ENCODE measurements at places on chromosomes 16 and 17.

DNA sequence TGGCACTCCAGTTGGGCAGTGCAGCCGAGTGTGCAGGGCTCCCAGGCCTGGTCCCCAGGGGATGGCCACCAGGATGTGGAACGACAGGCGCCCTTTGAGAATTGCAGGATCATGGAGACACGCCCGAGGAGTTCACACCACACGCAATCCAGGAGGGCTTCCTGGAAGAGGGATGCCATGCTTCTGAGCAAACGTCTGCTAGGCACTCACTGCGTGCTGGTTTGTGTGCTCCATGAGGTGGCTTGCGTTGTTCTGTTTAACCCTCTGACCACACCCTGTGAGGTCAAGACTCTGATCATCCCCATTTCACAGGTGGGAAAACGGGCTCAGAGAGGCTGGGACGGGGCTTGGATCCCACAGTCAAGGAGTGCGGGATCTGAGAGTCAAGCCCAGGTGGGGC is 32.6 kb upstream of the ZFPM1 start:
- DNase-seq = no peak

DNA sequence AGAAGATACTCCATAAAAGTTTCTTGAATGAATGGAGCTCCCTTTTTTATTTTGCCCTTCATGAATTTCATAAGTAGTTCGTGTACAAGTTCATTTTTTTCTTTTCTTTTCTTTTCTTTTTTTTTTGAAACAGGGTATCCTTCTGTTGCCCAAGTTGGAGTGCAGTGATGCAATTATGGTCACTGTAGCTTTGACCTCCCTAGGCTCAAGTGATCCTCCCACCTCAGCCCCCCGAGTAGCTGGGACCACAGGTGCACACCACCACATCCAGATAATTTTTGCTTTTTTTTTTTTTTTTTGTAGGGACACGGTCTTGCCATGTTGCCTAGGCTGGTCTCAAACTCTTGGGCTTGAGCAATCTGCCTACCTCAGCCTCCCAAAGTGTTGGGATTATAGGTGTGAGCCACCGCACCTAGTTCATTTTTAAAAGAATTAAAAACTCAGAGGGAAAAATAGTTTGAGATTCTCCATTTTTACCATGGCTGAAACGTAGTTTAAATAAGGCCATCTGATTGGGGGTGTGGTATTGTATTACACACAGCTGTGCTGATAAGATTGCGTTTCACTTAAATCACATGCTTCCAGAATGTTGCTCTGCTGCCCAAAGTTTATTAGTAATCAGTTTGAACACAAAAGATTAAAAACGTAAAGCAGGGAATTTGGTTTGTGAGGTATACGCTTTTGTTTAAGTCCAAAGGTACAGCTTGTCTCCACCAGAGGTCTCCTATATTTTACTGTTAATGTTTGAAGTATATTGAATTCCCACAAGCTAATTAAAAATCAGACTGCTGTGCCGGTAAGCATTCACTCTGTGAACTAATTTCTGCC is 154.1 kb downstream of the SOCS1 start:
- no peak for DNase-seq

GRCh38 chr17:34673516-34673915 is 94.1 kb downstream of the TMEM132E start:
- no peak for DNase-seq

GRCh38 chr17:45700171-45701090 is 83.7 kb upstream of the CRHR1 start:
- no peak for DNase-seq

DNA sequence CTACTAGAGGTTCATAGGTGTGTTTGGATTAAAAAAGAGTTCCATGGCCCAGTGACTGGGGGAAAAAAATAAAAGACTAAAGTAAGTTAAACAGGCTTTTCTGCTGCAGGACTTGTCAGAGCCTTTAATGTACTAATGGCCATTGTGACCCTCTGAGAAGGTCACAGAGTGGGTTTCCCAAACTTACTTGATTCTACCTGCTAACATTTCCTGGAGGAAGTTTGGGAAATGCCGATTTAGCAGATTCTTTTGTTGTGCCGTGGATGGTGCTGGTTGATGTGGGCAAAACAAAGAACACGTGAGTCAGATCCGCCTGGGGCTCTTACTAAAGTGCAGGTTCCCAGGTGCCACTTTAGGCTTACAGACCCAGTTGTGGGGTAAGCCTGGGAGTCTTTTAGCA is 13.6 kb upstream of the STH start:
- no peak for DNase-seq

DNA sequence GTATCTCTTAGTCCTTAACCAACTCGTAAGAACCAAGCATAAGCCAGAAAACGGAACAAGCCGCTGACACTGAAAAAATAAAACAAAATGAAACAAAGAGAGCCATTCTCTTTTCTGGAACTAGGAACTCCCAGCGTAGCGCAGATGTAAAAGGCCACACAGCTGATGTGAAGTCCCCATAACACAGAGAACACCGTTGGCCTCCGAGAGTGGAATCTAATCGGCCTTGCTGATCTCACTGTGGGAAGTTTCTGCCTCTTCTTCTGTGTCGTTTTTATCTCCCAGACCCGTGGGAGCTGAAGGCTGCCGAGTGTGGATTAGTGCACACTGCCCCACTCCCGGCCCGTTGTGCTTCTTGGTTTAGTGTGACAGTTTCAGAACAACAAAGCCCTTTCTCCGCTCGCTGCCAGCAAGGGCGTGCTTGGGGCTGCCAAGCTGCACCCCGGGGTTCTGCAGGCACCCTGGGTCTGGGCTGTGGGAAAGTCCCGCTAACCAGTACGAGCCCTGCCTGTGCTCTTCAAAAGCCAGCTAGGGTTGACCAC is 21.7 kb downstream of the TTYH2 start:
- DNase-seq = no peak

DNA sequence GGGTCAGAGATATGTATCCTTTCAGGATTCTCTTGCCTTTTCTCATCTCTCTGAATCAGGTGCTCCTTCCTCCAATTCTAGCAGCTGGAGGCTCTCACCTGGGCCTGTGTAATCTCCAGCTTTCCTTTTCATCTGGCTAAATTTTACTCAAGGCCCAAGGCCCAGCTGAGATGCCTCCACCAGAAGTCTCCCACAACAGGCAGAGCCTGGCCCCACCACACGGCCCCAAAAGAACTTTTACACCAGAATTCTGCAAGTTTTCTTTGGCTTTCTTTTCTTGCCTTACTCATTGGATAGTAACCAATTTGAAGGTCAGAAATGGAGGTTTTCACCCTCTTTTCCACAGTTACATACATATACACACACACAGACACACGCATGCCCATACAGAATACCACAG is 14.6 kb downstream of the RND2 start:
- DNase-seq = no peak

- DNase-seq = no peak
Observed at GRCh38 chr16:78505544-78506366, 406.3 kb downstream of the WWOX start.

GRCh38 chr16:19127674-19128131 is 13.9 kb downstream of the ITPRIPL2 start:
- no peak for DNase-seq
